ENCODE measurements at places on chromosomes 7 and 10. TPM values are rescaled to one million over a fixed set of nuclear protein-coding genes. Genes with fewer than 3 reads are reported as not detected.
A peak's percentile ranks its signal among the peaks of the same experiment; 100 is the strongest.

- DNase-seq = no peak
Observed at GRCh38 chr7:115145512-115145911, 223.6 kb downstream of the MDFIC start.

DNA sequence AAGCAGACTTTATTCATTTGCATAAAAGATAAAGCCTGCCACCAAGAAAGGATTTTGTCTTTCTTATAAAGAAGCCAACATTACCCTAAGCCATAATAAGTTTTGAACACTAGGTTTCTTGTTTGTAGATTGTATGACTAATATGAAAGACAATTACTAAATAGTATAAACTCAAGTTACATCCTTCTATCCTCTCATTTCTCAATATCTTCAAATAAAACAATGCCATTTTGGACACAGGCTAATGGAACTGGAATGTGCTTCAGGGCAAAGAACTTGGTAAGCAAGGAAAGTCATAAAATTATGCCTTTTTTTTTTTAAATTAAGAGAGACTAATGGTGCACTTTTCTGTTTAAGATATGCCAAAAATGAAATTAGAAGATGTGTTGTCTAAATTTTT lies 137.7 kb downstream of the DKK1 start:
- no peak for DNase-seq

GRCh38 chr7:50589364-50589763 lies 24.2 kb upstream of the DDC start:
- DNase-seq = no peak

The UCMA gene
- total RNA-seq = not detected

GRCh38 chr7:85773116-85773728 lies 586.4 kb upstream of the SEMA3D start:
- no peak for DNase-seq

The GIMAP8 gene
- 16.7 TPM for total RNA-seq

- no peak for DNase-seq
Observed at GRCh38 chr7:106589198-106589879, 71.6 kb downstream of the CCDC71L start.

GRCh38 chr7:74174606-74175082 lies 488 bp downstream of the EIF4H start:
- no peak for DNase-seq

DNA sequence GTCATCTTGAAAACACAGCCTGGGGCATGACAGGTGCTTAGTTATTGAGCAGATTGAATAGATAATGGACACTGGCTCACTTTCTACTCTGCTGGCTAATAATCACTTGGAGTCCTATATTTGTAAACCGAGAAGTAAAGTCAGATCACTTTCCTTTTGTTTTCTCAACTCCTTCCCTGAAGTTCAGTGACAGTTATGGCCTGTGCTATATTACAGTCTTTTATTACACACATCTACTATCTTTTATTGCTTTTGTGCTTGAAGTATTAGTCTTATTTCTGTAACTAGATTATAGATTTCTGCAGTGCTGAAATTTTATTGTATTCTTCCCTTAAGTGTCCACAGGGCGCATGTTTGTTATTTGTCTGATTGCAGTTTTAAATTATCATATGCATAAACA lies 136.4 kb upstream of the TAC1 start:
- no peak for DNase-seq

The ANKRD61 gene
- not detected for total RNA-seq

The GLI3 gene
- 10.9 TPM for total RNA-seq

DNA sequence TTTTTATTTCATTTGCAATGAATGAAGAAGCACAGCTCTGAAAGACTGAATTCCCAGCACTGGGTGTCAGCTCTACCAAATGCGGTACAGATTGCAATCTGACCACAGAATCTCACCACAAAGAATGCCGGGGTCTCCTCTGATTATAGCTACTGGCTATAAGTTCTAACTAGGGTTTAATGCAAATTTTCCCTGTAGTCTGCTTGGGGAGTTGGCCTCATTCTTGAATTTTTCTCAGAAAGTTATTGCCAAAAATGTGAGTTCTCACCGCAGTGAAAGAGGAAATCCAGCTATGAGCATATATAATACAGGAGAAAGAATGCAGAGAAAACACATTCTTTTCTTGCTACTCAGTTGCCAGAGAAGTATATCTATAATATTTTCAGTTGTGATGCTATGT lies 1255.7 kb upstream of the LRRTM3 start:
- no peak for DNase-seq

GRCh38 chr7:4633012-4633411 lies 49.1 kb upstream of the FOXK1 start:
- DNase-seq = no peak

- DNase-seq = no peak
Observed at GRCh38 chr7:156626220-156626895, 14.2 kb upstream of the RNF32 start.

The CARD11 gene
- total RNA-seq = 3.5 TPM

- no peak for DNase-seq
Observed at GRCh38 chr7:117937753-117938483, 64.7 kb upstream of the CTTNBP2 start.

- no peak for DNase-seq
Observed at GRCh38 chr7:143422033-143422432, 13.4 kb upstream of the EPHA1 start.

GRCh38 chr10:76432016-76433012 lies 1000.9 kb downstream of the LRMDA start:
- DNase-seq = no peak

DNA sequence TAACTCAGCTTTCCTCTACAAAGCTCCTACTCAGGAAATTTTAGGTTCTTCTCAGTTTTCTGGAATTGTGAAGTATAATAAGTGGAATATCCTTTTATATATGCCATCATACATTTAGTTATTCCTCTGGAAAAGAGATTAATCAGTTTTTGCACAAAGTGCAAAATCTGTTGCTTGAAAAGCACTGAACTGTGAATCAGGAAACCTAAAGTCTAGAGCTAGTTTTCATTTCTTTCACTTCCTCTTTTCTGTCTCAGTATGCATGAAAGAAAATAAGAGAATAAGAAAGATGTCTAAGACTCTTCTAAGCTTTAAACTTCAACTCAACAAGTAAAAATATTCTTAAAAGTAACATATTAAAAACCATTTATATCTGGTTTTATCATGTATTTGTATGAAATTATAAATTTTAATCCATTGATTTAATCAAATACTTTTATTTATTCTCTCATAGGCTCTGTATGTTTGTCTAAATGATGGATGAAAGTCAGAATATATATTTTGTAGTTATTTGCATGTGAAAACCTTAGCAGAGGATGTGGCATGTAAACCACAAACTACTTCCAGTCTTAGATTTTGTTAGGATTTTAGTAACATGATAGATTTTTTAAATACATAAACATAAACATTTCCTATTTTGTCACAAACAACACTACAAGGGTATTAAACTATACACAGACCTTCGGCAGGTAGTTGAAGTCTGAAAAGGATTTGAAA lies 1073.0 kb downstream of the XPNPEP1 start:
- no peak for DNase-seq

- DNase-seq = peak; percentile 12
Observed at GRCh38 chr10:100186253-100187212, 704 bp upstream of the ERLIN1 start.
